Renal cortical epithelial cell (primary cell): ENCODE measurements at places on chromosomes 12 and 14.

DNA sequence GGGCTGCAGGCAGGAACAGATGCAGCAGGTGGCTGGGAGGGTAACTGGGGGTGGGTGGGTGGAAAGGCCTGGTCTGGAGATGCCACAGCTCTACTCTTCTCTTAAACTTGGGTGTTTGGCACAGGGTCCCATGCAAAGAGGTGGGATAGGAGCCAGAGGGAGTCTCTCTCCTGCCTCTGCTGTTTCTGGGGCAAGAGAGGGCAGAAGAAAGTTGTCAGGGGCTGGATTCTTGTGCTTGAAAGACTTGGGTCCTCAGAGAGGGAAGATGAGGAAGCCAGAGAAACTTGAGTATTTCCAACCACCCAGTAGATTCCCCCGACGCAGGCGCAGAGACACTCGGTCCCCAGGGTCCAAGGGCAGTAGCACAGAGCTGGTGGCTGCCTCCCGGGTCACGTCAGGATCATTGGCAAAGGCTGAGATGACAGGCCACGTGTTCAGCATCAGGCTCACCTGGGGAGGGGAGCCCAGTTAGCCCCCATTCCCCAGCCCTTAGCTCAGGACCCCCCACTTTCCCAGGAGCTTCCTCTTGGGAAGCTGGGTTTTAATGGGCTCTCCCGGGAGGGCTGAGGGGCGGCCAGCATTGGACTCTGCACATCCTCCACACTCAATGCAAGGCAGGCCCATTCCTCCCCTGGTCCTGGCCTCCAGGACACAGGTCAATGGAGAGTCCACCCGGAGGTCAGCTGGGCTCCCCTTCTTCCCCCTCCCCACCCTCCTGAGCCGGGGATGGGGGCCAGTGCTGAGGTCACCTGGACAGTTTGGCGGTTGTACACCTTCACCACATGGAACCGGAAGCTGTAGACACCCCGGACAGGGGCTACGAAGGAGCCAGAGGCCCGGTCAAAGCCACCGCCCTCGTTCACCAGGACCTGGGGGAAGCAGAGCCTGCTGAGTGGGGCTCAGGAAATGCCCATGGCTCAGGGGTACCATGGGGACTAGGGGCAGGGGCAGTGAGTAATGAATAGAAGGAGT lies 1.6 kb downstream of the CBLN3 start:
- DNase-seq, result no peak

DNA sequence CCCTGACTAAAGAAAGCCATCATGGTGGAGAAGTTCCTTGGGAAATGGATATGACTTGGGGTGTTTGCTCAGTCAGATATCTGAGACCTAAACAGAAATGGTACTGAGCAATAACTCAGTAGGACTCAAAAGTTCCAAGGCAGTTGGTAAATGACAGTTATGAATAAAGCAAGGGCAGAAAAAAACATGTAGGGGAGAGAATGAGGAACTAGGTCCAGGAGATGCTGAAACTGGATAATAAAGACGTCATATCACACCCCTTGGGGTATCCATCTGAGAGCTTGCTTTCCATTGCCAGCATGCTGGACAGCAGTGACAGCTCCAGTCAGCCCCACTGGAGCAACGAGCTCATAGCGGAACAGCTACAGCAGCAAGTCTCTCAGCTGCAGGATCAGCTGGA lies 37.5 kb downstream of the RPGRIP1 start:
- no peak for DNase-seq

DNA sequence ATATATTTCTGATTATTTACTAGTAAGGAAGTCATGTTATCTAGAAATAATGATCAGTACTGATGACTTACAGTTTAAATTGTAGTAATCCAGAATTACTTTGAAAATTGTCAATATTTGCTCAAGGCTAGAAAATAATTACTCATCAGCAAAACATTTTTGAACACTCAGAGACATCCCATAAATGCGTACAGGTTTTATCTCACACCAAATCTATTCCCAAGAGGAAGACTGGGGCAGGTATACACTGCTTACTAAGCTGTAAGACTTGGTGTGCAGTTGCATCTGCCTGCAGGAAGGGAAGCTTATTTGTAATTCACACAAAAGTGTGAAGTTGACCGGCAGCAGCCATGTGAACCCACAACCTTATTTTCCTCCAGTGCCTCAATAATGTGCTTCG lies 146.4 kb downstream of the CCER1 start:
- DNase-seq, result no peak

- no peak for DNase-seq
These were observed 264.4 kb downstream of the FOXG1 start for GRCh38 chr14:29030970-29031369.

DNA sequence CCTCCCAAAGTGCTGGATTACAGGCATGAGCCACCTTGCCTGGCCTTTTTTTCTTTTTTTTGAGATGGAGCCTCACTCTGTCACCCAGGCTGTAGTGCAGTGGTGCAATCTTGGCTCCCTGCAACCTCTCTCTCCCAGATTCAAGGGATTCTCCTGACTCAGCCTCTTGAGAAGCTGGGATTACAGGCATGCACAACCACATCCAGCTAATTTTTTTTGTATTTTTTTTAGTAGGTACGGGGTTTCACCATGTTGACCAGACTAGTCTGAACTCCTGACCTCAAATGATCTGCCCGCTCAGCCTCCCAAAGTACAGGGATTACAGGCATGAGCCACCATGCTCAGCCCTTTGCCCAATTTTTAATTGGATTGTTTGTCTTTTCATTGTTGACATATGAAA lies 58.0 kb downstream of the SINHCAF start:
- peak; percentile 22 for DNase-seq

DNA sequence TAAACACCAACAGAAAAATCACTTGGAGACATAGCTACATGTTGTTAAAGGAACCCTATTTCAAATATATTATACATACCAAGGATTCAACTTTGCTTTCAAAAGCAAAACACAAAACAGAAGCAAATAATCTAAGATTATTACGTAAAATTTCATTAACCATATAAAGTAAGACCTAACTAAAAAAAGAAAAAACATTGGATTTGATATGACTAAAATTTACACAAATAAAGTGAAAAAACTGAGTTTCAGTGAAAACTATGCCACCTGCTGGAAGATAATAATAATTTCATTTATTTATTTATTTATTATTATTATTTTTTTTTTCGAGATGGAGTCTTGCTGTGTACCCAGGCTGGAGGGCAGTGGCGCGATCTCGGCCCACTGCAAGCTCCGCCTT lies 45.2 kb downstream of the WDHD1 start:
- DNase-seq, result peak; percentile 16

DNA sequence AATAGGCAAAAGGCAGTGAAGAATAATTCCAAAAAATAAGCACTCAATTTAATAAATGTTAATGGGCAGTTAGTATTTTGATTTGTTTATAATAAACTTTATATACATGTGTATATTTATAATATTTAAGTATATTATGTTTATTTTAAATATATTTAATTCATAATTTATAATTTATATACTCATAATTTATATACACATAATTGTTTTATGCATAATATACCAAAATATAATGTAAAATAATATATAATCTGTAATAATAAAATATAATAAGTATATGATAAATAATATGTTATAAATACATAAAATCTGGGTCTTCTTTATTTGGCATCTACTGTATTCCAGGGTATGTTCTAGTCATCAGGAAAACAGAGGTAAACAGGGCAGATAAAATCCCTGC lies 100.2 kb upstream of the ARID2 start:
- no peak for DNase-seq

DNA sequence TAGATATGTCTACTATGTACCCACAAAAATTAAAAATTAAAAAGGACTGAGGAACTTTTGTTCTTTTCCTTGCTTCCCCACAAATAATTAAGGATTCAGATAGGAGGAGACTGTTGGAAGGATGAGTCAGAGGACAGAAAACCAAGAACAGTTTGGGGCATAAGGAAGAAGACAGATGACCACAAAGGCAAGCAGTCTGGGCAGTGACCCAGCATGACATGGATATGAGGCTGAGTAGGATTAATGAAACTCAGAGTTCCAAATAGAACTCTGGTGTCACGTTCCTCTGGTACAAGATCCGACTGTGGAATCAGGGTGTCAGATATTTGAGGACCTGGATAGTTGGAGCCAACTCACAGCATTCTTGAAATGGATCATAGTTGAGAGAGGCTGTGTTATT lies 89.3 kb upstream of the SLC38A4 start:
- DNase-seq, result peak; percentile 80

DNA sequence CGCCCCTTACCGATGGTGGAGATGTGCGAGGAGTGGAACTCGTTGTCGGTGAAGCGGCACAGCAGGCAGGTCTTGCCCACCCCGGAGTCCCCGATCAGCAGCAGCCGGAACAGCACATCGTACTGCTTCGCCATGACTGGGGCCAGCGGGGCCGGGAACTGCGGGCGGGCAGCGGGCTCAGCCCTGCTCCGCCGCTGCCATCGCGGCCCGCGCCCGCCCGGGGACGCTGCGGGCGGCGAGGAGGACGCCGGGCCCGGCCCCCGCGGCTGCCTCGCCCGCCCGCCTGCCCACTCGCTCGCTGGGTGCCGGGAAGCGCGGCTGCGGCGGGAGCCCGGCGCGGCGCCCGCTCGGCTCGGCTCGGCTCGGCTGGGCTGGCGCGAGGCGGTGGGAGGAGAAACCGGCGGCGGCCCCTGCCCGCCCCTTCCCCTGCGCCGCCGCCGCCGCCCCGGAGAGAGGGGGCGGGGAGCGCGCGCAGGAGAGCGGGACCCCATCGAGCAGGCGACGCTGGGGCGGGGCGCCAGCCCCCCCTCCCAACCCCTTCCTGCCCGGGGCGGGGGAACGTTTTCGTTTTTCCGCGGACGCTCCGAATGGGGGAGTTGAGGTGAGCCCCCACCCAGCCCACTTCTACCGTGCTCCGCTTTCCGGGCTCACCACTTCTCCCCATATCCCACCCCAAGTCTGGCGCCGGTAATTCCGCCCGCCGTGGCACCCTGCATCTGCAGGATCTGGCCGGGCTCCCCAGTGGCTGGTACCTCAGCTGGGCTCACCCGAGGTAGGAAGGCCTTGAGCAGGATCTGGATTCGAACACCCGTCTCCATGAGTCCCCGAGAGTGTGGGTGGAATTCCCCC lies at the start of gene RAB15:
TSS of gene RAB15 (minus strand) at position 394 of the 849 bp plus-strand sequence. CDS start at position 134, 260 bp downstream.
- DNase-seq, result no peak

- no peak for DNase-seq
These were observed 341.7 kb downstream of the TMEM121 start for GRCh38 chr14:105867961-105868599.

GRCh38 chr12:126998747-126999285 lies 1268.2 kb upstream of the TMEM132C start:
- no peak for DNase-seq

DNA sequence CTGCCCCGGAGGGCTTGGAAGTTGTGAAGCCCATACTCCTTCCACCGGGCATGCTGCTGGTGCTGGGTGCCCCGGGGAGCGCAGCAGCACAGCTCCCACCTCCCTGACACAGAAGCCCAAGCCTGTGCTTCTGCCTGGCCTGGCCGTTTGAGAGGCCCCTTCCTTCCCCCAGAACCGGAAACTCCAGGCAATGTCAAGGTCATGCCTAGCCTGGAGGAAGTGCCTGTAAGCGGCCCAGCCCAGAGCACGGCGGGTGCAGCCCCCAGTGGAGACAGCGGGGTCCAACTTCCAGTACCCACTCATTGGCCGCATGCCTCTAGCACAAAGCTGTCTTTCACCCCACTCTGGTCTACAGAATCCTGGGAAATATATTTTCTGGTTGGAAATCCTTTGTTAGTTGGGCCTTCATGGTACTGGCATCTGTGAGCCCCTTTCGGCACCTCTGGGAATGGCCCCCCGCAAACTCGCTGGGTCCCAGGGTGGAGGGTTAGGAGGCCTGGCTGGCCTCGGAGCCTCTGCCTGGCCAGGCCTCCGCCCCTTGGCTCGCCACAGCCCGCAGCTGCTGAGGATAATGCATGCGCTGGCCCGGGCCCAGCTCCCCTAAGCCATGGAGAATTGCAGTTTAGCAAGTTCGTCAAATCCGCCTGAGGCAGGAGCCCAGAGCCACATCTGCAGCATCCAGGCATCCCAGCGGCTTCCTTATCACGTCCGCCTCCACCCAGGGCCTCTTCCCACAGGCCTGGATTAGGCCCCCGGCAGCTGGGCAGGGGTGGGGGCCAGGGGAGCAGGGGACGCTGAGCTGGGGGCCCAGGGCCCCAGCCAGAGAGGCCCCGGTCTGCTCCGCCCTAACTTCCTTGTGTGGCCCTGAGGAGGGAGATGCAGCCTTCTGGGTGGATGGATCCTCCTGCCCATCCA lies 48.9 kb upstream of the DLK1 start:
- no peak for DNase-seq

GRCh38 chr12:71589478-71589881 lies 74.2 kb downstream of the ZFC3H1 start:
- DNase-seq, result peak; percentile 16

- DNase-seq, result no peak
These were observed 63.3 kb upstream of the TBX3 start for GRCh38 chr12:114747012-114747858.

DNA sequence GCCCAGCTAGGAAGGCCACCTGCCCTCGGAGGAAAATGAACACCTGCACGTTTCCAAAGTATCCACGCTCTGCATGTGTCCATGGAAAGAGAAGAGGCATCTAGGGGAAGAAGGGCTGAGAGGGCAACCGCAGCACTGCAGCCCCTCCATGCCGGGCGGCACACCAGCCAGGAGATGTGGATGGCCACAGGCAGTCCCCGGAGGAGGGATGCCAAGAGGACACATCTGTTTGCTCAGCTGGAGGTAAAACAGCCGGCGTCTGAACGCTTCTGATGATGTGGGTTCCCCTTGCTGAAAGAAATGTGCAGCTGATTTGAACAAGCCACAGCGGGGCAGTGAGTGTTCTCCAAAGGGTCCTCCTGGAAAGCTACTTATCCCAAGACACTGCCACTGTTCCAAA lies 34.0 kb downstream of the CHGA start:
- DNase-seq, result no peak

- DNase-seq, result peak; percentile 61
These were observed 5.1 kb upstream of the USP30 start for GRCh38 chr12:109047081-109047805.

DNA sequence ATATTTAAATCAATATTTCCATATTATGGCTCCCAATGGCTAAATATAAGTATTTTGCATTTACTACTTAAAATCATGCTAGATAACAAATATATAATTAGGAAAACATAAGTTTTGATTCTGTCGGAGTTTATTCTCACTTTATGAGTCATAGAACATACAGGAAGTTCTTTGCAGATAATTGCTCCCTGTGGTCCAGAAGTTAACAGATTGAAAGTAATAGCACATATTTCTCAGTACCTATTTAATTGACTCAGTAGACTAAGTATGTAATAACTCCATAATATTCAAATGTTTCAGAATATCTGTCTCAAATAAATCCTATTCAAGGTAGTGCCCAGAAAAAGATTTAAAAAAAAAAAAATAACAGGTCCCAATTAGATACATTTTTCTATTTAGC lies 806.0 kb upstream of the ATXN7L3B start:
- peak; percentile 9 for DNase-seq

DNA sequence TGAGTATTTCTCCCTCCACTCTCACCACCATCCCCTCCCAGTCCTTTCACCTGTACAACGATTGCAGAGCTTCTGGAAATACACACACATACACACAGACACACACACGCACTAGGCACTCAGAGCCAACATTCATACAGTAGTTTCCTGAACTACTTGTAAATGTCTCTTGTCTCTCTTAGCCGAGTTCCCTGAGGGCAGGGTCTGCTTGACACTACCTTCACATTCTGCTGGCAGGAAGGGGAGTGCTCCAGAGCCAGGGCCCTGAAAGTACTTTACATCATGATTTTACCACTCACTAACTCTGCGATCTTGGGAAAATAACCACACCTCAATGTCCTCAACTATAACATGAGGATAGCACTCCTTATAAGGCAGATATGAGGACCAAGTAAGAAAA lies 82.7 kb downstream of the GAS2L3 start:
- DNase-seq, result no peak
